LNCaP clone FGC (cell line): ENCODE measurements at places on chromosomes 4 and X.

DNA sequence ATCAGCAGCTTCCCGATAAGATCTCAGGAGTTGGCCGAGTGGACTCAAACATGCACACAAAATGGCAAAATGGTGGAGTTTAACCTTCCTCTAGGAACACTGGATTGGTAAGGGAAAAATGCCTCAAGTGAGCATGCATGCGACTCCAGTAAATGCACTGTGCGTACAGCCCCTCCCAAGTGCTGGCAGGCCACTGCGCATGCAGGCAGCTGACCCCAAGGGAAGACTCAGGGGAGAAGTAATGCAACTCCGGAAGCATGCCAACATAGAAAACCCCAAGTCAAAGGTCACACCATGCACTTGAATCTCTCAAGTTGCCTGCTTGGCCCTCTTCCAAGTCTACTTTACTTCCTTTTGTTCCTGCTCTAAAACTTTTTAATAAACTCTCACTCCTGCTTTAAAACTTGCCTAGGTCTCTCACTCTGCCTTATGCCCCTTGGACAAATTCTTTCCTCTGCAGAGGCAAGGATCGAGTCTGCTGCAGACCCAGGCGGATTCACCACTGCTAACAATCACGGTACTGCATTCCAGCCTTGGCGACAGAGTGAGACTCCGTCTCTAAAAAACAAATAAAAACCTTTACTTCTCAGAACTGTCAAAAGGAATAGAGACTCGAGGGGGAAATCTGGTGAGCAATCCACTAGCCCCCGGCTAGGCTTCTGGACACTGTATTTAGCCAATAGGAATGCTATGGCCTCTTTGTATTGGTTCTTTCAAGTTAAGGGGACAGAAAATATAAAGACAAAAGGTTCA lies 33.5 kb downstream of the NYX start:
- DNase-seq, result no peak

DNA sequence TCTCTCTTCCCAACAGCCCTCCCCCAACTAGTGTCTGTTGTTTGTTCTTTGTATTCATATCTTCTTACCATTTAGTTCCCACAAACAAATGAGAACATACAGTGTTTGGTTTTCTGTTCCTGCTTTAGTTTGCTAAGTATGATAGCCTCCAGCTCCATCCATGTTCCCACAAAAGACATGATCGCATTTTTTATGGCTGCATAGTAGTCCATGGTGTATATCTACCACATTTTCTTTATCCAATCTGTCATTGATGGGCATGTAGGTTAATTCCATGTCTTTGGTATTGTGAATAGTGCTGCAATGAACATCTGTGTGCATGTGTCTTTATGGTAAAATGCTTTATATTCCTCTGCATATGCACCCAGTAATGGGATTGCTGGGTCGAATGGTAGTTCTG lies 283.9 kb upstream of the FGF13 start:
- no peak for DNase-seq

DNA sequence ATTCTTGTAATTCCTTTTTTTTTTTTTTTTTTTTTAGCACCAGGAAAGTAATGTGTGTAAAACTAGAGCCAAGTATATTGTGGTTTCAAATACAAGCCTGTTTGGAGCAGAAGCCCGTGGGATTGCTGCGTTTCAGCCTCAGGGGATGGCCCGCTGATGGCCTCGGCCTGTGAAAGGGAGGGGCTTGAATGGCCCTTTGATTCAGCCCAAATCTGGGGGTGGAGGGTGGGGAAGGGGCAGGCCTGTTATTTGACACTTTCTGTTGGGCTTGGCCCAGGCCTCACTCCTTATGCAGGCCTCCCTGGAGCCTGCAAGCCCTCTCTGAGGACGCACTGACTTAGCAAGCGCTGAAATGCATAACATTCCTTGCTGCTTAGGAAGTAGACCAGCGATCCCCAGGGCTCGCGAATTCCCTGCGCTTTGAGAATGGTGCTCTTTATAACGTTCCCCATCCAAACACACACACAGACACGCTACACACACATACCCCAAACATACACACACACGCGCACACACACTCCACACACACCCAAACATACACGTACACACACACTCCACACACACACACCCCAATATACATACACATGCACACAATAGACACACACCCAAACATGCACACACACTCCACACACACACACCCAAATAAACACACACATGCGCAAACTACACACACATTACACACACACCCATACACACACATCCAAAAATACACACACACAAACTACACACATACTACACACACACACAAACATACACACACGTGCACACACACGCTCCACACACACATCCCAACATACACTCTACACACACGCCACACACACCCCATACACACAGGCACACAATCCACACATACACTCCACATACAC lies 29.6 kb downstream of the TLR10 start:
- DNase-seq, result no peak

- no peak for DNase-seq
Observed at GRCh38 chrX:39899856-39900776, 197.6 kb downstream of the BCOR start.

- DNase-seq, result peak; percentile 51
Observed at GRCh38 chrX:13695601-13696115, 6.7 kb downstream of the RAB9A start.

DNA sequence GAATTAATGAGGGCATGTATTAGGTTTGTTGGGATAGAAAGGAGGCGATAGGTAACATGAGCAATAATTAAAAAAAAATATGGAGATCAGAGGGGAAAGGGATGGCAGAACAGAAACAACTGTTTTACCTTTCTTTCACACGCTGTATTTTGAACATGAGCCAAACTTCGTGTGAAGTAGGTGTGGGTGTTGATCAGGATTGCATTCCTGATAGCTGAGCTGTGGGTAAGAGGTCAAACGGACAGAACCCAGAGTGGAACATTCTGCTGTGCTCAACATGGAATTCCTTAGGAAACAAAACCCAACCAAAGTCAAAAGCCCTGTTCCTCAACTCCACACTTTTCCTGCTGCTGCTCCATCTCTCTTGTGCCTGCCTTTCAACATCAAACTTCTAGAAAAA lies 162.5 kb upstream of the CASK start:
- DNase-seq, result no peak

DNA sequence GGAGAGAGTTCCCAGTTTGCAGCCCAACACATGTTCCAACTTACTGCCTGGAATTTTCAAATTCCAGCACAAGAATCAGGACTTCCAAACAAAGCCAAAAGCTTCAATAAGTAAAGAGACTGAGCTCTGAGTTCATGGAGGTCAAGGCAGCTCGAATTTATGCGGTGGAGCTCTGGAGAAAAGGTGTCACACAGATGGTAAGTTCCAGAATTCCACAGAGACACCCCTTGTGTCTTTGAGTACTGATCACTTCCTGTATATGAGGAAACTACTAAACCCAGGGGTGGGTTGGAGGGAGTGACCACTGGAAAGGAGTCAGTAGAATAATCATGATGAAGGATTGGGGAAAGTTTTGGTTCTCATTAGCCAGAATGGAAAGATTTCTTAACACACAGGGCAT lies 118.5 kb upstream of the GUCY1A1 start:
- no peak for DNase-seq

DNA sequence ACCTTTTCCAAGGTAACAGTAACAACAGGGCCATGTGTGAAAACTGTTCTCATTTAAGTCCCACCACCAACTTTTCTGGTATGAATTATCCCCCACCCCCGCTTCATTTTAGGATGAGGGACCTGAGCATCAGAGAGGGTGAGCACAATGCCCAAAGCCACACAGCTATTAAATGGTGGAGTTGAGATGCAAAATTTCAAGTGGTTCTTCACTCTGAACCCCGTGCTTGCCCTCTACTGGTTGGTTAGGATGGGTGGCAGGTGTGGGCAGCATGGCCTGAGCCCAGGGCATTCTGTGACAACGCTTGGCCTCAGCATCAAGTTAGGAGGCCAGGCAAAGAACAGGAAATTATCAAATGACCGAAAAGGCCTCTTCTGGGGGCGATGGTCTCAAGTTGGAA lies 33.5 kb downstream of the MED28 start:
- DNase-seq, result no peak

- DNase-seq, result no peak
Observed at GRCh38 chr4:189090174-189090814, 850.4 kb upstream of the FRG1 start.

GRCh38 chrX:154890990-154891639 lies 5.0 kb downstream of the F8A1 start:
- DNase-seq, result no peak

- DNase-seq, result no peak
Observed at GRCh38 chrX:6021316-6022091, 207.2 kb downstream of the NLGN4X start.
